Fibroblast of mammary gland (primary cell): ENCODE measurements at places on chromosomes 6 and 20.
A peak's percentile ranks its signal among the peaks of the same experiment; 100 is the strongest.

- no peak for DNase-seq
Measured at GRCh38 chr6:47170617-47170947, 128.4 kb upstream of the ADGRF1 start.

DNA sequence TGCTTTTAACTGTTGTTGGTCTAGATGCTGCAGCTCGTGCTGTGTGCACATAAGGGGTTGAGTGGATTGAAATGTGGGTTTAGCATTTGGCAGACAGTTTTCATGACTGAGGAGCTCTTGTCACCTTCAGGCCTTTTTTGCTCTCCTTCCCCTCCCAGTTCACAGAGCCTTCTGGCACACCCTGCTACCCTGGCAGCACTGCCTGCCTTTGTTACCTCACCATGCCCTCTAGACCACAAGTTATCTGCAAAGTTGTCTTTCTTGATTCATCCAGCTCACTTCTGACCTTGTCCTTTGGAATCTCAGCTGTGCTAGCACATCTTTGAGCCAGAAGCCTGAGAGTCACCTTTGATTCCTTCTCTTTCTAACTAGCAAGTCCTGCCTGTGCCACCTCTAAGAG lies 348.9 kb upstream of the ZFP64 start:
- DNase-seq = no peak

DNA sequence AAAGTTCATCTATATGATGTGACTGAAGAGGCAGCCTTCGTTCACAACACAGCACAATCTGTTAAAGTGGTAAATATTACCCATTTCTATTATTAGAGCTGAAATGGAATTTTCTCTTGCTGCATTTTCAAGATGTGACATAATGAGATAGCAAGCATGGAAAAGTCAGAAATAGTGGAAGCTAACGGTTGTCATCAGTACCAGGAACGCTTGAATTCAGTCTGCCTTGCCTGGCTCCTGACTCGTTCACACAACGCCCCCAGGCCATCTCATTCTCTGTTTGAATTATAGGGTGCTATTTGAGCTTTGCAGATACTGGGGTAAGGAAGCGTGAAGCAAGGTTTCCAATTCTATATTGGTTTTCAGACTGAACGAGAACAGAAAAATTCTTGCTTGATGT lies 116.5 kb upstream of the MAP3K7 start:
- DNase-seq = no peak

DNA sequence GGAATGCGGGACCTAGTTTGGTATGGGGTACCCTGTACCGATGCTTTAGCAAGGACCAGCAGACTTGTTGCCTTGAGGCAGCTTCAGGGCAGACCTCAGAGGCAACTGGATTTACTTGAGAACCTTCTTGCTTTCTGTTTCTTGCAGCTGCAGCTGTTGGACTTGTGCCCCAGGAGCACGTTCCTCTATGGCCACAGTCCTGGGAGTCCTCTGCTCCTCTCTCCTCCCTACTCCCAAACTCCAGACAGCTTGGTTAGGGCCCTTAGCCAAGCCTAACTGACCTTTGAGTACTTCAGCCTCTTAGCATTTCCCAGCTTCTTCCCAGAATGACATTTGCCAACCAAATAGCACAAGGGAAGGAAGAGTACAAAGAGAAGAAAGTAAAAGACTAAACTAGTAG lies 34.7 kb downstream of the GHRH start:
- DNase-seq = peak; percentile 51

DNA sequence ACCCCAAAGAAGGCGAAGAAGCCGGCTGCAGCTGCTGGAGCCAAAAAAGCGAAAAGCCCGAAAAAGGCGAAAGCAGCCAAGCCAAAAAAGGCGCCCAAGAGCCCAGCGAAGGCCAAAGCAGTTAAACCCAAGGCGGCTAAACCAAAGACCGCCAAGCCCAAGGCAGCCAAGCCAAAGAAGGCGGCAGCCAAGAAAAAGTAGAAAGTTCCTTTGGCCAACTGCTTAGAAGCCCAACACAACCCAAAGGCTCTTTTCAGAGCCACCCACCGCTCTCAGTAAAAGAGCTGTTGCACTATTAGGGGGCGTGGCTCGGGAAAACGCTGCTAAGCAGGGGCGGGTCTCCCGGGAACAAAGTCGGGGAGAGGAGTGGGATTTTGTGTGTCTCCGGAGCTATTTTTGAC lies 69.6 kb downstream of the HFE start:
- no peak for DNase-seq

DNA sequence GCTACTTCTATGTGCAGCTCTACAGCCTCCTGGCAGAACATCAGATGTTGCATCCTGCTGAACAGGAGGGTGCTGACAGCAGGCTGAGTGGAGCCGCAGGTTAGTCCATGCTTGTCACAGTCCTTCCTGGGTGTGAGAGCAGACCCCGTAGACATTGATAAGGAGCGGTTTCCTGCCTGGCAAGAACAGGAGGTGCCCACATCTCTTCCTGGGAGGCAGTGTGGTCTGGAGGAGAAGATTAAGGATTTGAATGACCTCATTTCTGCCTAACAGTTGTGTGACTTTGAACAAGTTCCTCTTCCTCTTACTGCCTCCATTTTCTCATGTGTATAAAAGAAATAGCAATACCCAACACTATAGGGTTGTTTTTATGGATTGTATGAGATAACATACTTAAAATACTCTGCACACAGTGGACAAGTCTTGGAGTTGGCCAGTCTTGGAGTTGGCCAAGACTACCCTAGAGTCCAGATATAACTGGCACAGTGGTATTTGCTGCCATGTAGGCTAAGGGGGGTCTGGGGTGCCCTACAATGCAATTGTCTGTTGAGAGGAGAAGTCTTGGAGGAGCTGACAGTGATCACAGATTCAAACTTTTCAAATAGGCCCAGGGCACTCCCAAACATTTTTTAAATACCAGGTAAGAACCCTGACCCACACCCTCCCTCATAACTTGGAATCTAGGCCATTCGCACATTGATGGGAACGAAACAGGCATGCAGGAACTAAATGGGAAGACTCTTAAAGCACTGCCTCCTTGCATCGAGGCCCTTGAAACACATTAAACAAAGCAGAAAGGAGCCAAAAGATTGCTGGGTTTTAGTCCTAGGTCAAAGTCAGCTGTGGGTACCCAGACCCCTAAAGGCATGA lies 32.6 kb upstream of the TBC1D7 start:
- no peak for DNase-seq

GRCh38 chr6:5383856-5384255 lies 122.5 kb downstream of the FARS2 start:
- no peak for DNase-seq

GRCh38 chr6:82118150-82118562 lies 129.4 kb downstream of the IBTK start:
- DNase-seq = peak; percentile 19

DNA sequence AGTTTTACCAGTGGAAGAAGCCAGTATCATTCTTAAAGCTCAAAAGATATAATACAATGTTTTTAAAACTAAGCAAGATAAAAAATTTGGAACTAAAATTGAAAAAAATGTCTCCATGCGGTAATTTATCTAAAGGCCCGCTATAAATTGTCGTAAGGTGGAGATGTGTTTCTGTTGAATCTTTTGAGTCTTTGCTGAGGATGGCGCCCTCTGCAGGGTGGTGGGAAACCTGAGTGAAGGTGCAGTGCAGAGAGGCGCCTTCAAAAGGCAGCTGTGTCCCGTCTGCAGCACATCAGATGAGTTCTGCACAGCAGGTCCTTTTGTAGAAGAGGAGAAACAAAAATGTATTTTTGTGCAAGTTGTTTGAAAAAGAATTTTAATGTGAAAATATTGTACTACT lies 29.4 kb upstream of the KIF25 start:
- peak; percentile 10 for DNase-seq

- no peak for DNase-seq
Measured at GRCh38 chr6:151167034-151167433, 72.7 kb upstream of the AKAP12 start.

DNA sequence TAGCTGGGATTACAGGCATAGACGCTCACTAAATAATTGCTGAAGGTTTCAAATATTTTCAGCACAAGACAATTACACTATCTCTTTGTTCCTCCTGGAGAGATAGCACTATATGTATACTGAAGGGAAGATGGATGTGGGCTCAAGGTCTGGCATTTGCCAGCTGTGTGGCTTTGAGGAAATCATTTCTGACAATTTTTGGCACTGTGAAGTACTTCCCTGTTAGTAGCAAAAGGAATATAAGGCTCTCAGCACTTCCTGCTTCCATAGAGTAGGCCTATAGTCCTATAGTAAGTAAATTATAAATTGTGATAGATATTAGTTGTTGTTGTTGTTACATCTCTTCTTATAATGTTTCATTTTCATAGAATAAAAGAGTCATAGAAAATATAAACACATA lies 271.1 kb downstream of the SAMD5 start:
- DNase-seq = no peak

DNA sequence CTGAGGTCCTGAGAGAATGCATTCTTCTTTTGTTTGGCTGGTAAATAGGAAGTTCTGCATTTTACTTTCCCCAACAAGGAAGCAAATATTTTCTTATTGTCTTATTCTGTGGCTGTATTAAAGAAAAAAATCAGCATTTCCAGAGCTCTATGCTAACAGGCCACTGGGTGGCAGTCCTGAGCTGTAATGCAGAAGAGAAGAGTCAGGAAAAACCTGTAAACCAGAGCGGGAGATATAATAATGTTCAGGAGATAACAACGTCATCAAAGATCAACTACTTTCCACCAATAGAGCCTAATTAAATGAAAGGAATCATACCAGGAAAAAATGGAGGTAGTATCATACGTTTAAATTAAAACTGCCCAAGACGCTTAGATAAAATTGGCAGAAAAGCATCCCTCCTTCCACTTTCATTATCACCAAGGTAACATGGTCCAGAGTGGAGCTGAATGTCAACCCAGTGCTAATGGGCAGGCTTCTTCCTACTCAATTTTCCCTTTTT lies 55.6 kb upstream of the CARMIL1 start:
- DNase-seq = peak; percentile 80

DNA sequence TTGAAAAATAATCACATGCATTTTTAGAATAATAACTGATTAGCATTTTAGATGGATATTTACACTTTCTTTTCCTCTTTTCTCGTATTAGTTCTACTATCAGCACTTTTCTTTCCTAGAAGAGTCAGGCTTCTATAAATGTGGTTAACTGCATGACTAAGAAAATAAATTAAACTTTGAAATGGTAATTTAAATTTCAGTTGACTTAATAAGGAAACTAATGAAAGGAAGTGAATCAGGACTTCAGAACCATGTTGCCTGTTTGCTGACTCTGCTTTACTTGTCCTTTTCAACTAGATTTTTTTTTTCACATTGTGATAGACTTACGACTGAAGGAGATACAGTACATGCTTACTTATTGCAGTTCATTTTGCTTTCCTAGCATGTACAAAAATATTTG lies 1258.2 kb upstream of the EYS start:
- no peak for DNase-seq

- peak; percentile 4 for DNase-seq
Measured at GRCh38 chr20:14512839-14513238, 175.4 kb upstream of the FLRT3 start.

DNA sequence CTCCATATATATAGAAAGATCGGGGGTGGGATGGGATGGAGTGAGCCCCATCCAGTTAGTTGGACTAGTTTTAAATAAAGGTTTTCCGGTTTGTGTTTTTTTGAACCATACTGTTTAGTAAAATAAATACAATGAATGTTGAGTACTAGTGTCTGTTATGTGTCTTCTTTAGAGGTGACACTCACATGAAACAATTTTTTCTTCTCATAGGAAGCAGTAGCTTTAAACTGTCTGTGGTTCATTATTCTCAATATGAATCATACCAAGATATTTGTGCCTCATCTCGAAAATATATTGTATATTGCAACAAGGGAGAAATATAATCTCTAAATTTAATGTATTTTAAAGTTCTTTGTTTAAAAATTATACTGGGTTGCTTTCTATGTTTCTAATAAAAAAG lies 33.4 kb downstream of the HSF2 start:
- no peak for DNase-seq

- DNase-seq = peak; percentile 87
Measured at GRCh38 chr6:163356324-163356723, 58.2 kb upstream of the QKI start.

DNA sequence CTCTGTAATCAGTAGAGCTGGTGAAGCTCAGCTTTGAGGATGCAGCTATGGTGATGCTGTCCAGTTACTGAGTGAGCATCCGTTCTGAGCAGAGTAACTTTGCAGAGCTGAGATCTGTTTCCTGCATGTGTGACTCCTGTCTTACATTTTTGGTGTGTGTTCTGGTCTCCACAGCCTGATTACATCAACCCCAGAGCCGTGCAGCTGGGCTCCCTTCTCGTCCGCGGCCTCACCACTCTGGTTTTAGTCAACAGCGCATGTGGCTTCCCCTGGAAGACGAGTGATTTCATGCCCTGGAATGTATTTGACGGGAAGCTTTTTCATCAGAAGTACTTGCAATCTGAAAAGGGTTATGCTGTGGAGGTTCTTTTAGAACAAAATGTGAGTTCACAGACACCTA lies 81.6 kb downstream of the FAM120B start:
- peak; percentile 52 for DNase-seq

- no peak for DNase-seq
Measured at GRCh38 chr6:34079899-34080298, 66.0 kb downstream of the GRM4 start.

GRCh38 chr6:51959744-51960383 lies 127.5 kb downstream of the PKHD1 start:
- DNase-seq = peak; percentile 69

DNA sequence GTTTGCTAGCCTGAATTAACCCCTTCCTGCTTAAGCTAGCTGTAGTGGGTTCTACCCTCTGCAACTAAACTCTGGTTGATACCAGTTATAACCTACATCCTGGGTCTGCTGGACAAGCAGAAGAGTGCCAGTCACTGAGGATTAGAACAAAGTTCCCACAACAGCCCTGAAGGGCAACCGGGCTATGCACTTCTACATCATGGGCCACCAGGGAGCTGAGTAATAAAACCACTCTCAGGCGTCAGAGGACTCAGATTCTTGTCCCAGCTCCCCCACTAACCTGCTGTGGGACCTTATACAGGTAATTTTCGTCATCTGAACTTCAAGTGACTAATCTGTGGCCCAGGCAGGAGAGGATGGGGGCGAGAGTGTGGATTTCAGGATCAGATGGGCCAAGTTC lies 56.8 kb downstream of the EYA2 start:
- DNase-seq = peak; percentile 75

- peak; percentile 22 for DNase-seq
Measured at GRCh38 chr6:81304466-81304865, 448.0 kb downstream of the TENT5A start.

DNA sequence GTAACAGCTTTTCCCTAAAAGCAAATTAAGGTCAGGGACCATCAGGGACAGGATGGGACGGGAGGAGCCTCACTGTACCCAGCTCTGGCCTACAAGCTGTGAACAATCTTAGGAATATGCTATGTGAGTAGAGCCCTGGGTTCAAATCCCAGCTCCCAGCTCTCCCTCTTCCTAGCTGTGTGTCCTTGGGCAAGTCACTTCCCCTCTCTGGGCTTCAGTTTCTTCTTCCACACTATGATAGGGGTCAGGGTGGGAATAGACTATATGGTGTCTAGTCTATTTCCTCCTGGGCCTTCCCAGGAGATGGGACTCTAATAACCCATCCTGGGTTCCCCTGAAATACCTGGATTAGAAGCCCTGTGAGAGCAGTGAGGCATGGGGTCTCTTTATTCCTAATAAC lies 41.6 kb downstream of the CPNE5 start:
- no peak for DNase-seq
